ENCODE measurements at places on chromosomes 7 and 10.

DNA sequence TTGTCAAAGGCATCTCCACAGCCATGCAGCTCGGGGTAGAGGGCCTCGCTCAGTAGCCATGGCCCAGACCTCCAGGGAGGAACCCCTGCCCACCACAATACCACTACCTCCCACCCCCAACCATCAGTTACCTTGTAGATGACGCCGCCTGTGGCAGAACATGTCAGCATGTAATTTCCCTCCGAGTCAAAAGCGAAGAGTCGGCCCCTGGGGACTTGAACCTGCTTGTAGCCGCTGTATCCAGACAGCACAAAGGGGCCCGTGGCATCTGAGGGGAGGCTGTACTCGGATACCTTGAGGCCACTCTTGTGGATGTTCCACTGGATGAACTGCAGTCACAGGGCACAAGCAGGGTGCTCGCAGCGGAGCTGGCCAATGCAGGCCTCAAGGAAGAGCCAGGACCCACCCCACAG, 16.3 kb upstream of the CYREN start:
- DNase-seq = no peak

DNA sequence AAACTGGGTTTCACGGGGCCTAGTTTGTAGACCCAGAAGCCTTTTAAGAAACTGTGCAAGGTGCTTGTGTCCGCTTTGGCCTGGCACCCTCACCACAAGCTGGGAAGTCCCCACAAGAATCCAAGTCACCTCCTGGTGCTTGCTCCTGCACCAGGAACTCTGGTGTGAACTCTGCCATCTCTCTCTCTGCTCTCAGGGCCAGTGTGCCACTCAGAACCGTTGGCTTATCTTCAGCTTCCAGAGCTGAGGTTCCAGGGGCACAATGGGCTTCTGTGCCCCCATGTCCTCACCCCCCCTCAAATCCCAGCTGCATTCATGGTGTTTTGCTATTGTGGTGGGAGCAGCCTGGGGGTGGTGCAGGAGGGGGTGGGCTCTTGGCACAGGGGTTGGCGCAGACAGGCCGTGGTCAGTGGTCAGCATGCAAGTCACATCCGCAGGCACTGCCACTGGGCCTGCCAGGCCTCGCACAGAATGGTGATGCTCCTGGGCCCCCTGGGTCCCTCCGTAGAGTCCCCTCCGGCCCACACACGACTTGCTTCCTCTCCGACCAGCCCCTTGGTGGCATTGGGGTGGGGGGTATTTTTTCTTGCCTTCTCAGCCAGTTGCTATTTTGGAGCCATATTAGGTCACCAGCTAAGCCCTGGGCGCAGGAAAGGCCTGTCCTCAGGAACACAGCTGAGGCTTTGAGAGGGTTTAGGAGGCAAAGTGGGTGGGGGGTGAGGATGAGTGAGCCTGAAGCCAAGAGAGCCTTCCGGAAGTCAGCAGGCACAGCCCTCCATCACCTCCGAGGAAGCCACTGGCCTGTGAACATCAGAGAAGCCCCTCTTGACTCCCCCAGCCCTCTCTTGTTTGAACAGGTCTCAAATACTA, 3.0 kb downstream of the ZCCHC24 start:
- no peak for DNase-seq

DNA sequence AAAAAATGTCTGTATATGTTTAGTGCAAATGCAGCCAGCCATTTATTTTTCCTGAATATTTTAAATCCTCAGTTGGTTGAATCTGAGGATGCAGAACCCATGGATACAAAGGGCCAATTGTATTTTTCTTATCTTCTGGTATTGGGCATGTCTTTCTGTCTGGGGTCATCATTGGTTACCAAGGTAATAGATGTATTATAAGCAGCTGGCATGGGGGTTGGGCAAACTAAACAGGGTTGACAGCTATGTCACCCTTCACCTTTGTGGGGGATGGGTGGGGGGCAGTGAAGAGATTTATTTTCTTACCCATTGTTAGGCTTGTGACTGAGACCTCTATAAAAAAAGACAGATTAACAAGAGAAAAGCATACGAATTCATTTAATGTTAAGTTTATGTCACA, 38.8 kb downstream of the CDHR3 start:
- no peak for DNase-seq

DNA sequence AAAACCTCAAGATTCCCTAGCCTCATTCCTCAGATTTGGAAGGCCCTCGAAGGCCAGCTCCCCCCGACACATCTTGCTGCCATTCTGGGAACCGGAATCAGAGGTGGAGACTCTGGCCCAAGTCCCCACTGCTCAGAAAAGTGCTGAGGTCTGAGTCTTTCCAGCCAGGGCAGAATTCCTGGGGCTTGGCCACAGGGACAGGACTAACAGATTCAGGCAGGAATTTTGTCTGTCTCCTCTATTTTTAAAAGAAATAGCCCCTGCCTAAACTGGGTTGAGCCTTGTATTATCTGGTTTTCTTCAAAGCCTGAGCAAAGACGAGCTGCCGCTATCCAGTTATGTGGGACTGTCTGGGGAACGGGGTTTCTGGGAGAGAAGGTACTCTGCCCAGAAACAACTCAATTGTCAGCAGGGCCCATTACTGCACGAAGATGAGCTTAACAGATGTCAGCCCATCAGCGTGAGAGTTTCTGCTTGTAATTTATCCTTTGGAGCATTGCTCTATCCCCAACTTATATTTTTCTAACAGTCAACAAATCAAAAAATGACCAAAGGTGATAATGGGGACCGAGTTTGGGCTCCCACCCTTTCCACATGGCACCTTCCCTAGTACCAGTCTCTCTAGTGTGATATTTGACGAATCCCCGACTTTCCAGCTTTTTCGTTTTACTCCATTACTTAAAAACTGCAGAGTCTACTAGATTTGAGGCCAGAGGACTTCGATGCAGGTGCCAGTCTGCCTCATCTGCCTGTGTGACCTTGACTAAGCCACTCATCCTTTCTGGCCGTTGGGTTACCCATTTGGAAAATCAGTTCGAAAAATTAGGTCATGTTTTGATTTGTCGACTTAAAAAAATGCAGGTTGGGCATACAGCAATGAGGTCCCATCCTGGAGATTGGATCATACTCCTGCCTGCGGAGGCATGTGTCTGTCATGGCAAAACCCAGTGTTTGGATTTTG, 110.9 kb downstream of the WDR11 start:
- no peak for DNase-seq

DNA sequence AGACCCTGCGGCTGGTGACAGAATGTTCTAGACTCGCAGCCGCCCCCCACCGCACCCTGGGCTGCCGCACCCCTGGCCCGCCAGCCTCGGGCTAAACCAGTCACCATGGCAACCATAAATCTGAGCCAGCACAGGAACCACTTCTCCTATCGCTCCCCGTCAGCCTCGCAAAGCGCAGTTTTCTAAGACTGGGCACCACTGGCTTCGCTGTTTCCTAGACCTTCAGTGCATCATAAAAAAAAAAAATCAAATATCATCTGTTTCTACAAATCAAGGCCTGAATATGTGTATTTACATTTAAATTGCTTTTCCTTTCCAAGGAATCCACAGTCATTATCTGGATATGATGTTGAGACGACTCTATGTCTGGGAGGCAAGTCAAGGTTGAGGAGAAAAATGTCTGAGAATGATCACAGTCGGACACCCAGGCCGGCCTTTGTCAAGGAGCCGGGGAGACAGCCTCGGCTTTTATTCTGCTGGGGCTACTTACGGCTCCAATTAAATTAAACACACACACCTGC, 99.9 kb downstream of the PTPRN2 start:
- no peak for DNase-seq

- DNase-seq = no peak
These were observed 32.8 kb downstream of the AGAP3 start for GRCh38 chr7:151119055-151119415.

GRCh38 chr10:1733720-1734119, 3.6 kb downstream of the ADARB2 start:
- no peak for DNase-seq

GRCh38 chr10:108862676-108863350, 1060.5 kb downstream of the XPNPEP1 start:
- DNase-seq = peak; percentile 36

DNA sequence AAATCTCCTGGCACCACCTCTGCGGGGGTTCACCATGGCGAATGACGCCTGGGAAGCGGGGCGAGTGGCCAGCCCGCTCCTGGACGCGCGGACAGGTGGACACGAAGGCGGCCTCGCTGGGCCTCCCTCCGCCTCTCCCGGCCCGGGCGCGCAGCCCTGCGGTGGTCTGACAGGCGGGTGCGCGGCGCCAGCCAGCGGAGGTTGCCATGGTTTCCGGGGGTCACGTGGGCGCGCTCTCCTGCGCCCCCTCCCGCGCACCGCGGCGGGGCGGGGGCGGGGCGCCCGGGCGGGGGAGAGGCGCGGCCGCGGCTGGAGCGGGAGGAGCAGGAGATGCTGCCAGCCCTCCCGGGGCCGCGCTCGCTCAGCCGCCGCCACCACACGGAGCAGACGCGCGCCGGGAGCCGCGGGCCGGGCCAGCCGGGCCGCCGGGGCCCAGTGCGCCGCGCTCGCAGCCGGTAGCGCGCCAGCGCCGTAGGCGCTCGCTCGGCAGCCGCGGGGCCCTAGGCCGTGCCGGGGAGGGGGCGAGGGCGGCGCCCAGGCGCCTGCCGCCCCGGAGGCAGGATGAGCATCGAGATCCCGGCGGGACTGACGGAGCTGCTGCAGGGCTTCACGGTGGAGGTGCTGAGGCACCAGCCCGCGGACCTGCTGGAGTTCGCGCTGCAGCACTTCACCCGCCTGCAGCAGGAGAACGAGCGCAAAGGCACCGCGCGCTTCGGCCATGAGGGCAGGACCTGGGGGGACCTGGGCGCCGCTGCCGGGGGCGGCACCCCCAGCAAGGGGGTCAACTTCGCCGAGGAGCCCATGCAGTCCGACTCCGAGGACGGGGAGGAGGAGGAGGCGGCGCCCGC, at the start of gene PRKAR2B:
Gene PRKAR2B, plus strand, starts transcription at position 359 of the 848 bp plus-strand sequence. Its CDS starts 203 bp downstream, at position 562.
- DNase-seq = peak; percentile 81

Data from fibroblast of skin of right biceps (primary cell).